AG08395 (cell line): ENCODE measurements at places on chromosomes 2 and 18.

GRCh38 chr2:36512705-36513104, 85.3 kb downstream of the FEZ2 start:
- no peak for DNase-seq

- no peak for DNase-seq
Observed at GRCh38 chr2:46979571-46979979, 64.0 kb upstream of the MCFD2 start.

DNA sequence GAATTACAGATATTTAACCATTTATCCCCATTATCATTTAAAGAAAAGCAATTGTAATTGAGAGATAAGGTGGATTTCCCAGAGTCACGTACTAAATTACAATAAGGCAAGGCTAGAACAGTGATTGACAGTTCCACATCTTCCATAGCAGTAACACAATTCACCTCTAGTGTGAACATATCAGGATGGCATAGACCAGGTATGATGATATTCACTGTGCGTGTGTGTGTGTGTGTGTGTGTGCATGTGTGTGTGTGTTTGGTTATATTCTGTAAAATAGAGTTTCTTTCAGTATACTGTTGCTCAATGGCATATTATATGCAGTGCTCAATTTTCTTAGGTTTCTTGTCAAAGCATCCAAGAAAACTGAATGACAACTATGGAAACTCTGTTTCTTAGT, 1.7 kb downstream of the SCN2A start:
- no peak for DNase-seq

DNA sequence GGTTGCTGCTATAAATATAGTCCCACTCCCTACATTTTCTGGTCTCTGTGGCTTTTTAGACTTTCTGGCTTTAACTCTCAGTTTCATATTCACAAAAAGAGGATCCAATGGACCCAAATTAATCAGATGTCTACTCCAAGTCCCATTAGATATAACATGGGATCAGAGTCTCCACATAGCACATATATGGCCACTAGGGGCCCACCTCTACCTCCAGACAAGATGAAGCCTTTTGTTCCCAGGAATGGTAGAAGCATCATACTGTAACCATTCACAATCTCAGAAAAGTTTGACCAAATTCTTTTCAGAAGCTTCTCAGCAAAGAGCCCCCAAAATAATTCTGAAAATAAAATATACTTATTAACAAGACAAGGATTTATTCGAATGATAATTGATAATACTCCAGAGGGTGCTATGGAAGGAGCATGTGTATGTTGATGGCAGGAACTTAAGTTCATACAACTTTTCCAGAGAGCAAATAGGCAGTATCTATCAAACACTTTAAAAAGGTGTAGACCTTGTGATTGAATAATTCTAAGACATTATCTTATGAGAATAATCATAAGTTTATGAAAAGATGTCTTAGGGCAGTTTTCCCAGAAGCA, 382.3 kb upstream of the CRIM1 start:
- DNase-seq, result peak; percentile 2

DNA sequence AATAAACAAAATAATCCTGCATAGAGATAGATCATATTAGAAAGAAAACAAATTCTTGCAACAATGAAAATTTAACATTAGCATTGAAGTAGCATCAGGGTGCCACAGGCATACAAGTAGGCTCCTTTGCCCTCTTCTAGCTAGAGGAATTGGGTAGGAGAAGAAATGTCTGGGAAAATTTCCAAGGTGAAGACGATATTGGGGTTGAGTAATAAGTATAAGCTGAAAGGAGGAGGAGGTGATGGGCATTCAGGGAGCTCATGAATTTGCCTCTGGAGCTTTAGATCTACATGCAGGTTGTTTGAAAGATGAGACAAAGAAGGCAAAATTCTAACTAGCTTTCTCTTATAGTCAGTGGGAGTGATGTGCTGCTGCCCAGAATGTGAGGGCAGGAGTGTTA, 504.9 kb downstream of the CCDC85A start:
- no peak for DNase-seq

GRCh38 chr2:237474442-237474911, 12.6 kb upstream of the MLPH start:
- no peak for DNase-seq

DNA sequence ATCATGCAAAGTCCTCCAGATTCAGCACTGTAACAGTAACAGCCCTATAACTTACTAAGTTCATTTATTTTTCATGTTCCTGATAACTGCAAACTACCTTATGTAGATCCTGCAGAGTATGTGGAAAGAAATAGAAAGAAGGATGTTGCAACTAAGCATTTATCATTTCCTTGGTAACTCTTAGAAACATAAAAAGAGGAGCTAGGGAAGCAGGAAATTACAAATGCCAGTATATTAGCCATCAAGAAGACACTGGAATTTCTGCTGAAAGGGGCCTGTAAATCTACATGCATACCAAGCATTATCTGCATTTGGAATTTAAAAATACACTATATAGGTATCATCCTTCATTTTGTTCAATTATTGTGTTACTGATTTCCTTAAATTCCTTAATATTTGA, 66.8 kb downstream of the PDE11A start:
- DNase-seq, result peak; percentile 17

GRCh38 chr2:135913727-135914365, 37.6 kb upstream of the MCM6 start:
- DNase-seq, result peak; percentile 43

GRCh38 chr2:118120401-118120780, 32.1 kb downstream of the INSIG2 start:
- DNase-seq, result no peak

GRCh38 chr2:109053716-109054115, 64.7 kb upstream of the EDAR start:
- no peak for DNase-seq

GRCh38 chr2:27989149-27989548, 98.6 kb downstream of the BABAM2 start:
- no peak for DNase-seq

GRCh38 chr2:111897924-111898702, at the start of gene MERTK:
Gene MERTK, plus strand, starts transcription at chr2:111898607. Its CDS starts 129 bp downstream, at chr2:111898736.
- peak; percentile 65 for DNase-seq

DNA sequence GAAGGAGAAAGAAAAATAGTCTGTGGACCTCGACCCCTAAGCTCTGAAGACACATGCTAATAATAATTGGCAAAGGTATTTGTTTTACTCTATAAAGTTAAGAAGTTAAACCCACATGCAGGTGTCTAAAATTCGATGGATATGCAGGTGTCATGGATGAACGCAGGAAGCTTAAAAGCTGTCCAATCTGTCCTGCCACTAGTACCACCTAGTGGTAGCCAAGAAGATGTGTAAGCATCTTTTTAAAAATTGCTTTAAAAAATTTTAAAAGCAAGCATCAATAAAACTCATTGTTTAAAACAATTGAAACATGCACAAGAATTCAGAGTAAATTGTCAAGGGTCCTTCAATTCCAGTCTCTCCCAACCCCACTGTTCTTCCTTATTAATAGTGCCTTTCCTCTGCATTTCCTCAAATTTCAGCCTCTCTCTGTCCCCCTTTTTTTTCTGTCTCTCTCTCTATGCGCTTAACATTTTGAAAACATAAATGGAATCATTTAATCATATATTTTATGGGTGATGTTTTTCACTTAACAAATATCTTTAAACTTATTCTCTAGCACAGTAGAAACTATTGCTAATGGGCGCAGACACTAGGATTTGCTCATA, 30.6 kb upstream of the PPP3R1 start:
- DNase-seq, result peak; percentile 60

GRCh38 chr2:163878718-163879117, 142.9 kb upstream of the FIGN start:
- DNase-seq, result peak; percentile 7

DNA sequence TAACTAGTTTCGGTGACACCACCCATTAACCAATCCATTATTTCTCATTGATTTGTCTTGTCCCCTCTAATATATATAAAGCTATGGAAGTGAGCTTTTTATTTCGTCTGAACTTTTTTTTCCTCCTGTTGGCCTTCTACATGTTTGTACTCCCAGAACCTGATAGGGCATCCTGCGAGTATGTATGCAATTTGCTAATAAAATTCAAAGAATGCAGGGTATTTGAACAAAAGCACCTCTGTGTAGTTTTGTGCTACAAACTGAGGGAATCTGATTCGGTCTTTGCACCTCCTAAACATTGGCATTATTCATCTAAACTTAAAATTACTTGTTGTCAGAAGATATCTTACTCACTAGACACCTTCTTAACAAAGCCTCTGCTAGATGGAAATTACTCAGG, 242.9 kb upstream of the TMEFF2 start:
- no peak for DNase-seq

DNA sequence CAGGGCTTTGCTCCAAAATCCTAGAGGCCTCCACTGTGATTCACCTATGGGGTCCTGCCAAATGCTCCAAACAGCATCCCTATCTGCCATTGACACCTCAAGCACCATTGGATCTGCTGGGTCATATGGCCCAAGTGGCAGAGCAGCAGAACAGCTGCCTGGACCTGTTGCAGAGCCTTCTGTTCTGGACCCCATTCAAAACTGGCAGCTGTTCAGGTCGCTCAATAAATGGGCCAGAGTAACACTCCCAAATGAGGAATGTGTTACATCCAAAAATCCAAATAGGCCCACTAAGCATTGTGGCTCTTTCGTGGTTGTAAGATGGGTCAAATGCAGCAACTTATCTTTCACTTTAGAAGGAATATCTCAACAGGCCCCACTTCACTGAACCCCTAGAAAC, 783.6 kb downstream of the DCDC2C start:
- DNase-seq, result no peak

DNA sequence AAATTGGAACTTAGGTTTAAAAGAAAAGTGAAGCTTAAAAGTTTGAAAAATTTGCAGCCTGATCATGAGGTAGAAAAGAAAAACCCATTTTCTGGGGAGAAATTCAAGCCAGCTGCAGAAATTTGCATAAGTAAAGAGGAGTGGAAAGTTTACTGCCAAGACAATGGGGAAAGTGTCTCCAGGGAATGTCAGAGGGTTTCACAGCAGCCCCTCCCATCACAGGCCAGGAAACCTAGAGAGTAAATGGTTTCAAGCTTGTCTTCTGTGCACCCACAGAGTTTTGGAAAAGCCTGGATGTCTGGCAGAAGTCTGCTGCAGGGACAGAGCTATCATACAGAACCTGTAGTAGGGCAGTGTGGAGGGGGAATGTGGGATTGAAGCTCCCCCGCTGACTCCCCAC, 254.0 kb upstream of the FSIP2 start:
- DNase-seq, result no peak

GRCh38 chr2:232094201-232094600, 132.7 kb downstream of the DIS3L2 start:
- DNase-seq, result no peak

DNA sequence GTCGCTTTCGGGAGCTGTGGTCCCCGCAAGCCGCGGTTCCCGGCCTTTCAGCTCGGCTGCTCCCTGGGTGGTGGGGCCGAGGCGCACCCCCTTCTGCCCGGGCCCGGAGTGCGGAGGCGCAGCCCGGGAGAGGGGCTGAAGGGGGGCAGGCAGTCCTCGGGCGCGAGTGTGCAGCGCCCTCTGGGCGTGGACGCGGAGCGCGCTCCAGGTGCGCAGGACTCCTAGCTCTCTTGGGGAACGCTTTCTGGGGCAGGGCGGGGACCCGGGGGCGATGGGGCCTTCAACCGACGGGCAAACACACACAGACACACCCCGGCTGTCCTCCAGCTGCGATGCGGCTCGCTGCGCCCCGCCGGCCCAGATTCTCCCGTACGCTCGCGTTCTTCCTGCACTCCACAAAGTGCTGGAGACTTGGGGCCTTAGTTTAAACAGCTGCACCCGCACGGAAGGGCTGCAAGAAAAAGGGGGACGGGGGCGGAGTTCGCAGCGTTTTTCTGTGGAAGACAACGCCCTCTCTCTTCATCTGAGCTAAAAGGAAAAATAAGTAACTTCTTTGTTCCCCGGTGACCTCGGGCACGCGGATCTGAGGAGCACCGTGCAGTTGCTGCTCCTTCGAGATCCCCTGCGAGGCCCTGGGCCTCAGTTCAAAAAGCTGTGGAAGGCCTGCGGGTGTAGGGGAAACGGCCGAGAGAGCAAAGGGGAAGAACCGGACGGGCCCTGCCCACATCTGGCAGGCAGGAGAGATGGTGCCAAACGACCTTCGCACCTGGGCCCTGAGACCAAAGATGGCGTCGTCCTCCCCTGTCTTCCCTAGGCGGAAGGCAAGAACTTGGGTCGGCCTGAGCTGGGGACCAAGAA, 593 bp upstream of the SDC1 start:
- peak; percentile 29 for DNase-seq

DNA sequence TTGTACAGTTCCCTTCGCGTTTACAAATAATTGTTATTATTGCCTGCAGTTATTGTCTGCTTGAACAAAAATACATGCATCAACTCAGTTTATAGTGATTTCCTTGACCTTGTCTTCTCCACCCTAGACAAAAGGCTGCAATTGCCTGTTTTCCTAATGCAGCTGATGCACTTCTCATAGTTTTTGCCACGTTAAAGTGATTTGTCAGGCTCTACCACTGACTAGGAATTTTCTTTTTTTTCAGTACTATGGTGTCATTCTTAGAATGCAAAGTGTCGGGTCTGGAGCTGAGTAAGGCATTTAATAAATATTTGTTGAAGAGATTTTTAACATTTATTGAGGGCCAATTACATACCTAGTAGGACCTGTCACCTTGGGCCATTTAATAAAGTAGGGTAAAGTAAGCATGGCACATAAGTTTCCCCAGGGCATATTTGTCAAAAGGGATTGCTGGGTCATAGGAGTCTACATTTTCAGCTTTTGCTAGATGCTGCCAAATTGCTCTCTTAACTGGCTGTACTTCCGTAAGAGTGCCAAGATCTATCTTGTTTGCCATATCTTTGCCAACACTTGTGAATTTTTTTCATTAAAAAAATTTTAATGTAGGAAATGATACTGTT, 24.1 kb downstream of the ACSL3 start:
- no peak for DNase-seq

GRCh38 chr2:172693037-172693436, 42.6 kb upstream of the RAPGEF4 start:
- DNase-seq, result peak; percentile 95

DNA sequence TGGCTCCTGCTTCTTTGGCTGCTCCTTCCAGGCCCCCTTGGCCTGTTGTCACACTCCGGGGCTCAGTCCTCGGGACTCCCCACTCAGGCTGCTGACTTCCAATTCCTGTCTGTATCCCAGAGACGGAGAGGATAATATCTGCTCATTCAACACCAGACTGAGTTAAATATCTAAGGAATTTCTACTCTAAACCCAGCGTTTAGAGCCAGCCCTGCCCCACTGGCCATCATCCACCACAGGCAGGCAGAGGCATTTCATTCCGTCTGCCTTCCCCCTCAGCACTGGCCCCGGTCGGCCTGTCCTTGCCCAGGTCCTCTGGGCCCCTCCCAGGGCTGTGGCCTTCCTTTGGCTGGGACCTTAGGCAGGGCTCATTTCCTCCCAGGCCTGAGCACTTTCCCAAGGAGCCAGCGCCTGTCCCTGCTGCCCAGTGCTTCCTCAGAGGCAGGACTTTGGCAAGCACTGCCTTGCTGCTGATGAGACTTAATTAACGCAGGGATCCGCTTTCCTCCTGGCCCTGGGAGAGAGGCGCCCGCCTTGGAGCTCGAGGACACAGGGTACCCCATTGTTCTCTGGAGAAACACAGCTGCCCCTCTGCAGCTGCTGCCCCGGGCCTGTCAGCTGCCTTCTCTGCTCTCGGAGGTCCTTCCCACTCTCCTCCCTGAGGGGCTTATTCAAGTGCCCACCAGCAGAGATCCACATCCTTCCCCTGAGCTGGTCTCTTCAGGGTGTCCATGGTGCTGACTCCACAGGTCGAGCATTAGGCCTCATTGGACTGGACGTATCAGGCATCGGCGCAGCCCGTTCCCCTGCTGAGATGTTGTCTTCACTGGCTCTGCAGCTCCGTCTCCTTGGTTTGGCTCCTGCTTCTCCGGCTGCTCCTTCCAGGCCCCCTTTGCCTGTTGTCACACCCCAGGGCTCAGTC, 42.8 kb downstream of the ATOH8 start:
- DNase-seq, result peak; percentile 75

GRCh38 chr2:68536000-68536399, 68.6 kb downstream of the APLF start:
- no peak for DNase-seq
